T-helper 2 cell treated with Interferon-gamma antibody and Interleukin-4, amounts not matched to agents 5 μg/mL and 100 μg/mL, for 36 hours (primary cell): ENCODE measurements at places on chromosomes 3 and 15.

DNA sequence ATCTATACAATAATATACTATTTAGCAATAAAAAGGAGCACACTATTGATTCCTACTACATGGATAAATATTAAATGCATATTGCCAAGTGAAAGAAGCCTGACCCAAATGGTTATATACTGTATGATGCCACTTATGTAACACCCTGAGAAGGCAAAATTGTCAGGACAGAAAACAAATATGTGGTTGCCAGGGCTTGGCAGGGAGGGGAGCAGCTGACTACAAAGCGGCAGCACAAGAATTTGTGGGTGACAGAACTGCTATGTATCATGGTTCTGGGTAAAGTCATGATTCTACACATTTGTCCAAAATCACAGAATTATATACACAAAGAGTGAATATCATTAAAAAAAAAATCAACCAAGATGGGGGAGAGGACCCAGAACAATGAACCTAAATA lies 22.5 kb downstream of the TBC1D2B start:
- no peak for DNase-seq

- DNase-seq = peak; percentile 43
These were observed 16.9 kb upstream of the SEMA4B start for GRCh38 chr15:90184119-90184785.

DNA sequence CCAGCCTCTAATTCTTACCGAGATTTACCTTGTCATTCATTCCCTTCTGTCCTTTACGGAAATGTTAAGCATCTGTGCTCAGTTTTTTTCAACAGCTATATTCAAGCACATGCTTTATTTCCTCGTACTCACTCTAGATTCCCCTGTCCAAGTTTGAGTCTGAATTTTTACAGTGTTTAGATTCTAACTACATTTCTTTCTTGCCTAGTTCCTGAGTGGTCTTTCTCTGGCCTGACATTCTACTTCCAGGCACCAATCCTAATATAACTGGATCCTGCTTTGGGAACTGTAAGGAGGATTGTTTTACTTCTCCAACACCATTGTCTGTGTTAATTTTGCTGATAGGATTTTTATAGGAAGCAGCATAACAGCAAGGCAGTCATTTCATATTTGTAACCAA lies 222.4 kb downstream of the RBMS3 start:
- DNase-seq = no peak

GRCh38 chr15:51765751-51766150 lies 14.4 kb downstream of the TMOD2 start:
- DNase-seq = no peak

DNA sequence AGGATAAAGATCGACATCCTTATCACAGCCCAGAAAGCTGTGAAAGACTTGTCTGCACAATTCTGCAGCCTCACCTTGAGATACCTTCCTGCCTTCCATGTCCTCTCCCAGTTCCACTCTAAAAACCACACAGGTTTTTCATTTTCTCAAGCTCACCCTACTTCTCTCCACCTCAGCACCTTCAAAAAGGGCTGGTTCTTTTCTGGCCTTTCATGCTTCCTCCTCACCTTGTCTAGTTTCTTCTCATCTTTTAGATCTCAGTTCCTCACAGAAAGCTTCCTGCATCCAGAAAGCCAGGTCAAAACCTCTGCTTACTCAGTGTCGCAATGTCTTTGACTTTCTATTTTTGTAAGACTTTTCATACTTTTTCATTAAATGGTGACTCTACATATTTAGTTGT lies 140.2 kb upstream of the STT3B start:
- DNase-seq = no peak

GRCh38 chr3:114451561-114452018 lies 157.8 kb downstream of the TIGIT start:
- no peak for DNase-seq

- DNase-seq = no peak
These were observed 2.6 kb upstream of the UPK1B start for GRCh38 chr3:119170821-119171220.

DNA sequence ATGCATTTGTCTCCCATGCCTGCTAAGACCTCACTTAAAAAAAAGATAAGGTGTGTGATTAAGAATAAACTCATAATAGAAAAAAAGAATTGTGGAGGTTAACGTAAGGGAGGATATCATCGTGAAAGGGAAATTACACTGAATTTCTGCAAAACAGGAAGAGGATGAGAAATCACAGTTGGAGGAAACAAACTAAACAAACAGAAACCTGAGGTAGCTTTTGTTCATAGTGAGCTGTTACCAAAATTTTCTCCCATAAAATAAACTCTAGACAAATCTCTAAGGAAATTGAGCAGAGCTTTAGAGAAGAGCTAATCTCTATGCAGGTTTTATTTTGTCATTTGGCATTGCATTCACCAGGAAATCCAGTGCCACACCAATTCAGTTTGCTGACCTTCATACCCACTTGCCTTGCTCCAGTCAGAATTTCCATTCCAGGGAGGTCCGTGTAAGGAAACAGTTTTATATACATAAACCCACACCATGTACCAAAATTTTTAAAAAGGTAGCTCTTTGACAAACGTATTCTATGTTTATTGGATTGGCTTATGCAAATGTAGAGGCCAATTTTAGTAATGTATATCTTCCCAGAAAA lies 231.2 kb downstream of the MBNL1 start:
- DNase-seq = no peak

DNA sequence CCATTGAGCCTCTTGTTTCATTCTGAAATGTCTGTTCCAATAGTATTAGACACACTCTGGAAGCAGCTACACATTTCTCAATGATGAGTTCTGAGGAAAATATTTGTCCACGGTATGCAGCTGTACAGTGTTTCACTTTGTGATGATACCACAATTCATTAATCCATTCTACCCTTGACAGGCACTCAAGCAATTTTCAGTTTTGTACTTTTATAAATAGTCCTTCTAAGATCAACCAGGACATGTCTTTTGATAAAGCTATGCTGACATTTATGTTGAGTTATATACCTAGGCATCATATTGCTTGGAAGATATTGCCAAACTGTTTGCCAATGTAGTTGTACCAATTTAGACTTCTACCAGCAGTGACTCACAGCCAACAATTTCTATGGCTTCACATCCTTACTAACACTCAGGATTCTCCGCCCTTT lies 165.1 kb upstream of the COL8A1 start:
- no peak for DNase-seq

DNA sequence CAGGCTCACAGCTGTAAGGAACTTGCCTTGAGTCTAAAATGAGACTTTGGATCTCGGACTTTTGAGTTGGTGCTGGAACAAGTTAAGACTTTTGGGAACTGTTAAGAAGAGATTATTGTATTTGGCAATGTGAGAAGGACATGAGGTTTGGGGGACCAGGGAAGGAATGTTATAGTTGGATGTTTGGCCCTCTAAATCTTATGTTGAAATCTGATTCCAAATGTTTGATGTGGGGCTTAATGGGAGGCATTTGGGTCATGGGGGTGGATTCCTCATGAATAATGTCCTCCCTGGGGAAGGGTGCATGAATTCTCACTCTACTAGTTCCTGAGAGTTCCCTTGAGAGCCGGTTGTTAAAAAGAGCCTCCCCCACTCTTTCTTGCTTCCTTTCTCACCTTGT lies 18.5 kb upstream of the CHCHD6 start:
- DNase-seq = no peak

- DNase-seq = no peak
These were observed 3.1 kb upstream of the DLL4 start for GRCh38 chr15:40925863-40926658.

GRCh38 chr15:40782609-40783227 lies 12.9 kb downstream of the C15orf62 start:
- DNase-seq = peak; percentile 71

GRCh38 chr3:36206956-36207580 lies 173.2 kb upstream of the STAC start:
- DNase-seq = no peak

DNA sequence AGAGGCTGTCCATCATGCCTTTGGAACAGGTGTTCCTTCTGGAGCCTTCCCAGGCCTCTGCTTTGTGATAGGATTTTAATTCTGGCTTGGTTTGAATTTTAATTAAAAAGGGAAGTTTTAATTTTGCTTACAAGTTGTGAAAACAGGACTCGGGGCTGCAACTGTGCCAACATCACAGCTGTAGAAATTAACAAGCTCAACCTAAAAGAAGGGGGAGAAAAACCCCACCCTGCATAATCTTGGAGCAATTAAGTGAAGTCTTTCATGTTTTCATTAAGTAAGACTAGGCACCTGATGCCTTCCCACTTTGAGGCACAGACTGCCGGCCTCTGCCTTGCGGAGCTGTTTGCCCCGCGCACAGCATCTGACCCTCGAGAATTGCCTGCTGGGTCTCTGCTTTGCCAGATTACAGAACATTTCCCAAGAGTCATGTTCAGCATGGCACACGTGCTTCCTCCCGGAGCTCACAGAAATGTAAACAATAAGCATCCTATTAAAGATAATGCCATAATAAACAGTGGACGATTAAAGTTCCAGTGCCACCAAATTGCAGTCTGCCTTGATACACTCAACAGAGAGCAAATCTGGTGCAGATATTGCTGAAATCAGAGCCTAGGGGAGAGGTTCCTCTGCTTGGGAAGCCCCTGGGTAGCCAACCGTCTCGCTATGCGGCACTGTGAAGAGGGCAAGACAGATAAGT lies 364.2 kb downstream of the LRTM1 start:
- no peak for DNase-seq

- no peak for DNase-seq
These were observed 78.4 kb downstream of the THRB start for GRCh38 chr3:24416224-24416623.

GRCh38 chr3:105367063-105367405 lies 325 bp downstream of the ALCAM start:
- DNase-seq = peak; percentile 44

GRCh38 chr3:15601399-15602145 lies at the start of the genes BTD and HACL1:
Gene BTD, plus strand, starts transcription at chr3:15601745. Its CDS starts 33,695 bp downstream, at chr3:15635440.
Gene HACL1, minus strand, starts transcription at chr3:15601569. Its CDS starts 106 bp downstream, at chr3:15601463.
- DNase-seq = peak; percentile 98

DNA sequence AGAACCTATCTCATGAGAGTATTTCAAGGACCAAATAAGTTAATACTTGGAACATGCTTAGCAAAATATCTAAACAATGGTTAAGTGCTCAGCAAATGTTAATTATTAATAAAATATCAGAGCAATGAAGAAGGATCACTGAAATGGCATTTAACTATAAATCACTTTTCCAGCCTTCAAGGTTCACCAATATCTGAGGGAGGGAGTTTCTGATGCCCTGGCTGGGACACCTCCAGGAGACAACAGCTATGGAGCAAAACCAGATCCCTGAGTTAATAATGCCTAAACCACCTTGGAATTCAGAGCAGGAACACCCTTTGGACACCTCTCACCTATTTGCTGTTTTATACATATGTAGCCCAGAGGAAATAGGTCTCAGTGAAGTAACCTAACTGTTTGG lies 6.4 kb upstream of the FAM174B start:
- no peak for DNase-seq

- DNase-seq = no peak
These were observed 272.2 kb upstream of the NR2F2 start for GRCh38 chr15:96058103-96058851.

DNA sequence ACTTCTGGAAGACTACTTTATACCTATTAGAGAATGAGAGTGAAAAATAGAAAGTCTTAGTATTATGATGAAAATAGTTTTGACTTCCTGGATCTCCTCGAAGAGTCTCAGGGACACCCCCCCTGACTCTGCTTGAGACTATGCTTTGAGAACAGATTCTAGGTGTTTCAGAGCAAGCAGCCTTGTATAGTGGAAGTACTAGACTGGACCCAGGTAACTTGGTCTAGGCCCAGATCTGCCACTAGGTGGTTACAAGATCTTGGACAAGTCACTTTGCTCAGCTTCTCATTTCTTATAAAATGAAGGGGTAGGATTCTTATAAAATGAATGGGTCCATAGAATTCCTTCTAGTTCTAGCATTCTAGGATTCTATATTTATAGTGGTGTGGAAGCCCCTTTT lies 9.1 kb downstream of the ABHD5 start:
- DNase-seq = no peak

DNA sequence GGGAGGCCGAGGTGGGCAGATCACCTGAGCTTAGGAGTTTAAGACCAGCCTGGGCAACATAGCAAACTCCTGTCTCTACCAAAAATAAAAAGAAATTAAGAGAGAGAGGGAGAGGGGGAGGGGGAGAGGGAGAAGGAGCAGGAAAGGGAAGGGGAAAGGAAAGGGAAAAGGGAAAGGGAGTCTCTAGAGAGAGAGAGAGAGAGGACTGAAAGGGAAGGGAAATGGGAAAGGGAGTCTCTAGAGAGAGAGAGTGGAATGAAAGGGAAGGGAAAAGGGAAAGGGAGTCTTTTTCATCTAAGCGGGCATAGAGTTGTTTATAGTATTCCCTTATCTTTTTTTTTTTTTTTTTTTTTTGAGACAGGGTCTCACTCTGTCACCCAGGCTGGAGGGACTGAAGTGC lies 148.1 kb downstream of the NEO1 start:
- DNase-seq = no peak

GRCh38 chr15:66773129-66773873 lies 71.3 kb downstream of the SMAD6 start:
- DNase-seq = no peak

DNA sequence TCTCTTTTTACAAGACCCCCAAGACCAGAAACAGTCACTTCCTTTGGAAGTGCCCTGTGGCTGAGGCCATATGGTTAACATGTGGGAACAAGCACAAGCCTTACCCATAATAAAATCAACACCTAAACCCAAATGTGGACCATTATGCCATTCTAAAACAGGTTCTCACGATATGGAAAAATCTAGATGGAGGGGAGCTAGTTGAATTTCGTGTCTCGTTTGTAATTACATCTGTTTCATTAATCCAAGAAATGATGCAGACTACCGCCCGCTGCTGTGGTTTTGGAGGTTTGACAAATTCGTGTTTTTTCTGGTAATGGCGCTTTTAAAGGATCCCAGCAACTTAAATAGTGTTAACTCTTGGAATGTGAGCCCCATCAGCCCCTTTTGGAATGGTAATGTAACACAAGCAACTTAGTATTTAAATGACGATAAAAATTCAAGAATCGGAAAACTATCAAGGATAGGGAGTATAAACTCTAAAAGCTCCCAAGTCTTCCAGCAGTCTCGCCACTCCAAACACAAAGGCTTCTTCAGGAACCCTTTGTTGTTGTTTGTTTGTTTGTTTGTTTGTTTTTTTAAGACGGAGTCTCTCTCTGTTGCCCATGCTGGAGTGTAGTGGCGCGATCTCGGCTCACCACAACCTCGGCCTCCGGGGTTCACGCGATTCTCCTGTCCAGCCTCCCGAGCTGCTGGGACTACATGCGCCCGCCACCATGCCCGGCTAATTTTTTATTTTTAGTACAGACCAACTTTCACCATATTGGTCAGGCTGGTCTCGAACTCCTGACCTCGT lies 1.1 kb downstream of the CNBP start:
- DNase-seq = no peak

DNA sequence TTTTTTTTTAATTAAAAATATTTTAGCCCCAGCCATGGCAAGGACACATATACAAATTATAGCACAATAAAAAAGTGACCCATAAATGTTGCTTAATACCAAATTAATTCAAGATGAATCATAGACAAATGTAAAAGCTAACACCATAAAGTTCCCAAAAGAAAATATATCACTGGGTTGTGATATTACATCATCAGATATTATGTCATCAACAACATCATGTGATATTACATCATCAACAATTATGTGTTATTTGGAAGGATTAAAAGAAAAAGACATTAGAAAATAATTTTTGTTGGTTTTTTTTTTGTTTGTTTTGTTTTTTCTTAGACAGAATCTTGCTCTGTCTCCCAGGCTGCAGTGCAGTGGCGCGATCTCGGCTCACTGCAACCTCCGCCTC lies 34.5 kb upstream of the ABHD10 start:
- DNase-seq = no peak

- DNase-seq = no peak
These were observed 45.5 kb upstream of the CFAP161 start for GRCh38 chr15:81088470-81089013.
